ENCODE measurements at places on chromosomes 12 and 14.

DNA sequence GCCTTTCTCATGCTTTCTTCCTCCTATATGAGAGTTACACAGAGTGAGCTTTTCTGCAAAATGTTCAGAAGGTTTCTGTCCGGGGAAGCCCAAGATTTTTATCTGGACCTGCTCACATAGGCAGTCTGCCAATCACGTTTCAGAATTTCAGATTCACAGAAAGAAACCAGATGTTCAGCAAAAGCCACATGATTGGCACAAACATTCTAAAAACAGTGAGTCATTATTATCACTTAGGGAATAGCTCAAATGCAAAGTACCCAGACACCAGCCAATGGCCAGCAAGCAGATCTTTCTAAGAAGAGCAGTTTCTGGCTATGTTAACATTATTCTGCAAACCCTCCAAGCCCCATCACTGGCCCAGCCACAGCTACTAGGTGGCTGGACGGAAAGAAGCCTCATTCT is 1558.5 kb upstream of the TMEM132C start:
- peak; percentile 8 for DNase-seq

- no peak for DNase-seq
Measured at GRCh38 chr12:112236386-112236785, 111.0 kb downstream of the TRAFD1 start.

GRCh38 chr12:38736821-38737220 is 168.6 kb downstream of the CPNE8 start:
- DNase-seq = no peak

- DNase-seq = peak; percentile 66
Measured at GRCh38 chr12:28497889-28498411, 307.7 kb downstream of the CCDC91 start.

DNA sequence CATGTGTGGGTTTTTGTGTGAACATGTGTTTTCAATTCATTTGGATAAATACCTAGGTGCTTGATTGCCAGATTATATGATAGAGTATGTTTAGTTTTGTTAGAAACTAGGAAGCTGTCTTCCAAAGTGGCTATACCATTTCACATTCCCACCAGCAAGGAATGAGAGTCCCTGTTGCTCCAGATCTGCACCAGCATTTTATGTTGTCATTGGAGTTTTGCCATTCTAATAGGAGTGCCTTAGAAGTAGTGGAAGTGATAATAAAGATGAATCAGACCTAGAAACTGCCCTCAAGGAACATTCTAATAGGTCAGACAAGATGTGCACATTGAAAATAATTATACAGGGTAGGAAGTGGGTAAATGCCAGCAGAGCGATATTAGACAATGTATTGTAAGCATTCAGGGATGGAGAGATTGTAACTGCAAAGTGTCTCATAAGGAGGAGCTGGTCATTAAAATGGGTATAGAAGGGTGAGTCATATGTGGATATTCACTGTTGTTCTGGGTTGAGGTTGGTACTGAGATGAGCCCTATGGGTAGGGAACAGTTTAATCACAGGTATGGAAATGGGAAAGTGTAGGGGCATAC is 71.4 kb downstream of the MNAT1 start:
- DNase-seq = peak; percentile 46

DNA sequence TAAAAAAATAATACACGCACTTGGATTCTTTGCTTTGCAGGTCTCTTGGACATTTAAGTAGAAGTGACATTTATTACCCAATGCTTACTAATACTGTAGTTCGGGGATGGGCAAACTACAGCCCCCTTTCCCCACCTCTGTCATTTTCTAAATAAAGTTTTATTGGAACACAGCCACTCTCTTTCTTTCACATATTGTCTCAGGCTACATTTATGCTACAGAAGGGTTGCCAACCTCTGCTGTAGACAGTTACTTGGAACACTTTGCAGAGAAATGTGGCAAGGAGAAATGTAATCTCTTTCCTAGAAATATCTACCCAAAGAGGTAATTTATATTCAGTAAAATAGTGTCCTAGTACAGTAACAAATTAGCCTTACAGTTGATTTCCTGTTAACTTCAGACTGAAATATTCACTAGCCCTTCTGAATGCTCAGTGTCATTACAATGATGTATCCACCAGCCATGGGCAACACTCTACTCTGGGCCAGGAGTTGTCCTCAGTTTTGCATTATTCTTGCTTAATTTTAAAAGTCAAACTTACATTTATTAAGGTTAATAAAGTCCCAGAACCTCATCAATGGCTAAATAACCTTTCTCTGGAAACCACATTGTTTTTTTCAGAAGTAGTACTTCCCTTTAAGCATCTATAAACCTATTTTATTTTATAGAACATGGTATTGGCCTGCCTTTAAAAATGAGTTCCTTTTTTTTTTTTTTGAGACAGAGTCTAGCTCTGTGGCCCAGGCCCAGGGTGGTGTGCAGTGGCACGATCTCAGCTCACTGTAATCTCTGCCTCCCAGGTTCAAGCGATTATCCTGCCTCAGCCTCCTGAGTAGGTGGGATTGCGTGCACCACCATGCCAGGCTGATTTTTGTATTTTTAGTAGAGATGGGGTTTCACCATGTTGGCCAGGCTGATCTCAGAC is 269.6 kb upstream of the AMIGO2 start:
- DNase-seq = no peak

DNA sequence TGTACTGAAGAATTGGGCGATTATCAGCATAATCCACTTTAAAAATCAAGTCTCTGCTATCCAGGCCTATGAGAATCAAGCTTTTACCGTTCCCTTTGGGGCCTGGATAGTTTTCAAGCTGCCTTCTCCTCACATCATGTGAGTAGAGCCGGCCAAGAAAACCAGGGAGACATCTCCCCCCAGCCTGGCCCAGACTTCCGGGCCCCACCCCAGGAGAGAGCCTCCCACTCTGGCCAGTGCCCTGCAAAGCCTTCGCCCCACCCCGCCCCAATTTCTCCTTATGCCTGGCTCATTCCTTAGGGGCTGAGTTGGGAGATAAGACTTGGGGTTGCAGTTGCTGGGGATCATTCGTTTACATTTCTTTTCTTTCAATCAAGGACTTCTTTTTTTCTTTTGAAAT is 1.4 kb upstream of the TMEM132C start:
- DNase-seq = no peak

DNA sequence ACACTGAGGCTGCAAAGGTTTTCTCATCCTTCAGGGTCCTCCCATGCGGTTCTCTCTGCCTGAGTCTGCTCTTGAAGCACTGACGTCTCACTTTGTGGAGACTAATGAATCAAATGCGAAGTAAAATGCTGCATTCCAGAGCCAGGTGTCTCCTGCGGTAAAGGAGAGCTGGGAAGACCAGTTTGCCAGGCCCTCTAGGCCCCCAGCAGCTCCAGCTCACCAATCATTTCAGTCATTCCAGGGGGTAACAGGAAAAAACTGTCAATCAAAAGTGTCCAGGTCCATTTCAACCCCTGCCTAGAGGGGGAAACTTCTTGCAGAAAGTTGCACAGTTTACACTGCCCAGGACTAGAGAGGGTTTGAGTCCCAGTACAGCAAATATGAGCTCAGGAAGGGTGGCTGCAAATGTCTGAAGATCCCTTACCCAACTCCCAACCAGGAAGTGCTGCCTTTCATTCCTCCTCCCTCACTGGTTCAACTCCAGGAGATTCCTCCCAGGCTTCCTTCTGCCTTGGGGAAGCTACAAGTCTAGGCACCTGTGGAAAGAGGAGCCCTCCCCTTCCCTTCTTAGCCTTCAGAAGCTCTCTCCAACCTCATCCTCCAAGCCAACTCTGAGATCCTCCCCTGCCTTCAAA is 2.7 kb upstream of the NXPH4 start:
- DNase-seq = no peak

DNA sequence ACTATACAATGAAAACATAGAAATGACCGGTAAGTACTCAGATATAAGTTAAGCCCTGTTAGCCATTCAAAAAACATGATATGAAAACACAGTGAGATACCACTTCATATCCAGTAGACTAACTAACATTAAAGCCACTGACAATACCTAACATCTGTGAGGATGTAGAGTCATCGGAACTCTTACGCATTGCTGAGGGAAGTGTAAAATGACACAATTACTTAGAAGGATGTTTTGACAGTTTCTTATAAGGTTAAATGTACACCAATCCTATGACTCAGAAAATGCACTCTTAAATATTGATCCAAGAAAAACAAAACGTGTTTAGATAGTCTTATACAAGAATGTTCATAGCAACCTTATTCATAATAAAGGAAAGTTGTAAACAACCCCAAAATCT is 782.9 kb downstream of the BCL11B start:
- no peak for DNase-seq

GRCh38 chr14:95196268-95196667 is 38.9 kb upstream of the DICER1 start:
- DNase-seq = peak; percentile 20

GRCh38 chr14:51023964-51024363 is 70.9 kb downstream of the TRIM9 start:
- DNase-seq = no peak

DNA sequence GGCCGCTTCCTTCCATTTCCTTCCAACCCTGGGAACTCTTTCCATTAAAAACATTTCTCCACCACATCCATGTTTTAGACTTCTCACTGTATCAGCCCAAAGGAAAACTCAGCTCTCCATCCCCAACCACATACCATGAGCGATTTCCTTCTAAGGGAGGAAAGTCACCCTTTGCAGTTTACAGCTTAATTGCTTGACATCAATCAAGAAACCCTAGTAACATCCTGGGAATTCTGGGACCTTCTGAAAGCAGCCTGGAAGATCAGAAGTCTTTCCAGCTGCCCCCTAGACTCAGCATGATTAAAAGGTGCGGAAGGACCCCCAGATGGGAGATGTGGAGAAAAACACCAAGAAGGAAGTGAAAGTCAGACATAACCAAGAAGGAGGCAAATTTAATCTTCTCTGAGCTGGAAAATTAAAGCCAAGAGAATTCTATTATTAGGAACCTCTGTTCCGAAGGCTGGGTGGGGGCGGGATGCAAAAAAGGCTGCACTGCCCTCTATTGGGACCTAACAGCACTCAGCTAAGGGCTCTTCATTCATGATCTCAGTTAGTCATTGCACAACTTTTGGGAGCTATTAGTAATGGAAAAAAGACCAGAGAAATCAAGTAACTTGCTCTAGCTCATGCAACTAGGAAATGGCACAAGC is 73.3 kb upstream of the PLXNC1 start:
- DNase-seq = peak; percentile 11

- DNase-seq = no peak
Measured at GRCh38 chr12:57712701-57713100, 18.8 kb downstream of the OS9 start.

DNA sequence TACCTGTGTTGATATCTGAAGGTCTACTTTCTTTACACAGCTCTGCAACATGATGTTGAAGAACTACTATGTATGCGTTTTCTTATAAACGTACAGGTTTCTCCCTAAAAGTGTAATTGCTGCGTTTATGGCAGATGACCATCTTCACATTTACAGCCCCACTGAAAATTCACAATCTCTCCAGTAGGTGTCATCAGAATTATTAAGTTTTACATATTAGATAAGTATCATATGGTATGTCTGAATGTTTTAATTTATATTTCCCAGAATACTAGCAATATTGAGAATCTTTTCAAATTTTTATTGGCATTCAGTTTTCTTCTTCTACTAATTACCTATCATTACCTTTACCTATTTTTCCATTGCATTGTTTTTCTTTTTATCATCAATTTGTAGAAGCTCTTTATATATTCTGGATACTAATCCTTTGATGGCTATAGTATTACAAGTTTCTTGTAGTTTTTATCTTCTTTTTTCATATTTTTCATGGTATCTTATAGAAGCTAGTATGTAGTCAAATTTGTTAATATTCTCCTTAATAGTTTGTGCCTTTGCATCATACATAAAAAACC is 123.5 kb downstream of the CAPZA3 start:
- DNase-seq = peak; percentile 12

DNA sequence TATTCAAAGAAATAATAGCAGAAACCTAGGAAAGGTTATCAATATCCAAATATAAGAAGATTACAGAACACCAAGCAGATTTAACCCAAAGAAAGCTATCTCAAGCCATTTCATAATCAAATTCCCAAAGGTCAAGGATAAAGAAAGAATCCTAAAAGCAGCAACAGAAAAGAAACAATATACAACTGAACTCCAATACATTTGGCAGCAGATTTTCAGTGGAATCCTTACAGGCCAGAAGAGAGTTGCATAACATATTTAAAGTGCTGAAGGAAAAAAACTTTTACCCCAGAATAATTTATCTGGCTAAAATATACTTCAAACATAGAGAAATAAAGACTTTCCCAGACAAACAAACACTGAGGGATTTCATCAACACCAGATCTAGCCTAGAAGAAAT is 54.3 kb downstream of the DENND5B start:
- DNase-seq = no peak

DNA sequence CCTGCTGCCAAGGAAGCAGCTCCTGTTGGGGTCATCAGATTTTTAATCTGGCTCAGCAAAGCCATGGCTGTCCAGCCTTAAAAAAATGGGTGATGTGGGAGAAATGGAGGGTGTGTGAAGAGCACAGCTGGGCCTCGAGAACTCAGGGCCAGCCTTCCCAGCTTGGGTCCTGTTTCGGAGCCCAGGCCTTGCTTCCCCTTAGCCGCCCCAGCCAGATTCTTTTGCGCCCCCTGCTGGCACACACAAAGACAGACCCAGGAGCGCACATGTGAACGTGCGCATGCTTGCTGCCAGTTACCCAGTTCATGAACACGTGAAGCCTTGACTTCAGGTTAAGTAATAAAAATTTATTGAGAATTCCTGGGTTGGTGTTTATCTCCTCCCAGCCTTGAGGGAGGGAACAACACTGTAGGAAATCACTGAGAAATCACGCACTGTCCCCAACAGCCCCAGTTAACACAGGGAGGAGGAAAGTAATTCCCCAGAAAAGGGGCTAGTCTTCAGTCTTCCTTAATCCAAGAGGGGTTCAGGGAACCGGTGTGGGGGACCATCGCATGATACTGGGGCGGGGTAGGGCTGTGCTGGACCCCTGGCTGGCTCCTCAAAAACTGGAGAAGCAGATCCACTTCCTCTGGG is 5.3 kb downstream of the PHB2 start:
- DNase-seq = peak; percentile 92

- no peak for DNase-seq
Measured at GRCh38 chr14:59017285-59017965, 171.0 kb upstream of the DAAM1 start.

- DNase-seq = no peak
Measured at GRCh38 chr12:128801879-128802391, 21.8 kb downstream of the SLC15A4 start.

- no peak for DNase-seq
Measured at GRCh38 chr12:79920421-79921238, 14.3 kb downstream of the PPP1R12A start.

DNA sequence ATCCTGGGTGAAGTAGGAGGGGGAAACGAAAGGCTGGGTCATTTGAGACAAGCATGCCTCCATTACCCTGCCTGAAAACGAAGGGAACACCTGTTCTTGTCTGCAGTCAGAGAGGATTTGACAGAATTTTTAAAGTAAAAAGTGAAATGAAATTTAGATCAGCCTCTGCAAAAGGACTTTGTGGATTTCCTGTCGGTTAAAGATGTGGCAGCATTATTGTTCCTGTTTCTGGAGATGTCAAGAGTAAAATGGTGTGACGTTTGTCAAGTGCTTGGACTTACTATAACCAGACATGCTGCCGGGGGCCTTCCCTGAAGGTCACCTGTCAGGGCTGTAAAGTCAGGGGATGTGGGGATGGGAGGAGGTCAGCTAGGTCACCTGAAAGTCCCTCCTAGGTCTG is 32.0 kb downstream of the NRXN3 start:
- DNase-seq = no peak

- peak; percentile 47 for DNase-seq
Measured at GRCh38 chr12:123983822-123984485, 10.9 kb downstream of the ZNF664 start.

All from activated CD4-positive, alpha-beta T cell treated with anti-CD3 and anti-CD28 coated beads, Interleukin-2, amount 50 U/mL, for 16 hours (primary cell).